ENCODE measurements at places on chromosomes 16 and 17.

GRCh38 chr17:39643271-39643670, 6.3 kb downstream of the STARD3 start:
- no peak for DNase-seq

DNA sequence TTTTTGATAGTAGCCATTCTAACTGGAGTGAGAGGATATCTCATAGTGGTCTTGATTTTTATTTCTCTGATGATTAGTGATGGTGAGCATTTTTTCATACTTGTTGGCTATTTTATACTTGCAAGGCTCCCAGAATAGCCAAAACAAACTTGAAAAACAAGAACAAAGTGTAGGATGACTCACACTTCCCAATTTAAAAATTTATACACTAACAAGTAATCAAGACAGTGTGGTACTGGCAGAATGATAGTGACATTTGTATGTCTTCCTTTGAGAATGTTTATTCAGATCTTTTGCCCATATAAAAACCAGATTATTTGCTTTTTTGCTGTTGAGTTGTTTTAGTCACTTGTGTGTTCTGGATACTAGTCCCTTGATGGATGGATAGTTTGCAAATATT, 17.8 kb downstream of the SPECC1 start:
- DNase-seq: no peak

DNA sequence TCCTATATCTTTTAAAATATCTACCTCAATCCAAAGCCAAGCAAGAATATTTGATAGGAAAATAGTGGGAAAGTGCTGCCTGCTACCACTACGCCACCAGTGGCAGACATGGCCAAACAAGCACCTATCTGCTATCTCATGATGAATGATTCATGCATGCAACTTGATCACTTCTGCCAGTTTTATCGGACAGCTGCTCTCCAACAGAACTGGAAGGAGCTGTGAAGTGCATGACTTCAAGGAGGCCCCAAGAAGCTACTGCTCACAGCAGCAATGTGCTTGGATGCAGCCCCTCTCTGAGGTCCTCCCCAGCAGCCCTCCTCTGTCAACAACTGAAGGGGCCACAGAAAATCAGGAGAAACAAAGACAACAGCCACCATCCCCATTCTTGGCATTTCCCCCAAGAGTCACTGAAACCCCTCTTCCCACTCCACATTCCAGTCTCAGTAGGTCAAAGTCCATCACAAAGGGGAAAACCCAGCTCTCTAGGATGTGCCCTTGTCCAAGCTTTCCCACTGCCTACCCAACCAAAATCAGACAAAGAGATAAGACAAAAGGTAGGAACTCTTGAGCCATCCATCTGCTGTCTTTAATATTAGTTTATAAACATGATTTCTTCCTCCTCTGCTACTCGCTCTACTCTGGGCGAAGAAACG, 215.3 kb downstream of the C16orf78 start:
- DNase-seq: no peak

GRCh38 chr16:77137045-77137444, 53.9 kb upstream of the MON1B start:
- DNase-seq: no peak

- no peak for DNase-seq
Observed at GRCh38 chr16:11014136-11014535, 69.8 kb downstream of the CLEC16A start.

DNA sequence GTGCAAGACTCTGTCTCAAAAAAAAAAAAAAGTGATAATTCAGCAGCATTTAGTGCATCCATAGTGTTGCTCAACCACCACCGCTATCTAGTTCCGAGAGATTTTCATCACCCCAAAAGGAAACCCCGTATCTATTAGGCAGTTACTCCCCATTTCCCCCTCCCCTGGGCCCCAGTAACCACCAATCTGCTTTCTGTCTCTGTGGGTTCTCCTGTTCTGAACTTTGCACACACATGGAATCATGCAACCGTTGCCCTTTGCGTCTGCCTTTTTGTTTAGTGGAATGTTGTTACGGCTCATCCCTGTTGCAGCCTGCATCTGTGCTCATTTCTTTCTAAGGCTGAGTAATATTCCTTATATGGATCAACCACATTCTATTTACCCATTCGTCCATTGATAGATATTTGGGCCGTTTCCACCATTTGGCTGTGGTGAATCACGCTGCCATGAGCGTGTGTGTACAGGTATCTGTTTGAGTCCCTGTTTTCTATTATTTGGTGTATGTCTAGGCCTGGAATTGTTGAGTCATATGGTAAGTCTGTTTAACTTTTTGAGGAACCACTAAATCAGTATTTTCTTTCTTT, 8.7 kb upstream of the SYNGR2 start:
- no peak for DNase-seq

DNA sequence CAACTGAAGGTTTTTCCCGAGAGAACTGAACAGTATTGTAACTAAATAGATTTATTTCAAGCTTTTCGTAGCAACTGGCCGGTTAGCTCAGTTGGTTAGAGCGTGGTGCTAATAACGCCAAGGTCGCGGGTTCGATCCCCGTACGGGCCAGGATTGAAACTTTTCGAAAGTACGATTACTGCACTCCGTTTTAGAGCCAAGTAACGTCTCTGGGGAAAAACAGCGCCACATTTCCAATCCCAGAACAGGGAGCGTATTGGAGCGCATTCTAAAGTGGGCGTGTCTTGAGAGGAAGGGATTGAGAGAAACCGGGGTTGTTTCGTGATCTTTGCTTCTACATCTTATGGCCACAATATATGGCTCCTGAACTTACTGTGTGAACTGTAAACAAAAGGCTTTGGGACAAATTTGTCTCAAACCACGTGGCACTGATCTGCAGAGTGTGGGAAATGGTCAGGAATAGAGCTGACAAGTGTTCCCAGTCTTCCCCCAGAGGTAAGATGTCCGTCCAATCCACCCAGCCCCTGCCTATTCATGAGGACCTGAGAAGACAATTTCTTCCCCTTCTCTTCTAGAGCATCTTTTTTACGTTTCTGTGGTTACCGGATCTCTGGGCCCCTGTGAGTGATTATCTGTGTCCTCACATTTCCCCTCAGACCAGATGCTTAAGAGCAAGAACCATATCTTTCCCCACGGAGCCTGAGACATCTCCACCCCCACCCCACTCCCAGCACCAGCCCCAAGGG, 2.3 kb downstream of the BORCS6 start:
- DNase-seq: peak; percentile 99

DNA sequence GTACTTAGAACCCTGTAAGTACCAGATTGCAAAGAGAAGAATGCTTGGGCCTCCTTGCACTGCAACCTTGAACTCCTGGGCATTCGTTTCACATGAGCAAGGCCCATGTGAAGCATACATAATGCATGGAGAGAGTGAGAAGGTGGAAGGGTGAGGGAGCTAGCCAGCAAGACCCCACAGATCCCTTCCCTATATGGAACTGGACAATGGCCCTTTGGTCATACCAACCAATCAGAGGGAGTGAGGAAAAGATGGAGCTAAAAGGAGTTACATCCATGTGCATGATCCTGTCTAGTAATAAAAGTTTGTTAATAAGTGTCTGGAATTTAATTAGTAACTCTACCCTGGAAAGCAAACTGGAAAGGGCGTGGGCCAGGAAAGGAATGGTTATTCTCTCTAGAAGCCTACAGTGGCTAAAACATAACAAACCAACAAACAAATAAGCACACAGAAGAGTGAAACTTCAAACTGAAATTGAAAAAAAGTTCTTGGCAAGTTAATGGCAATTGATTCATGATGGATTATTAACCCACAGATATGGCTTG, 29.6 kb downstream of the DNAH3 start:
- no peak for DNase-seq

- DNase-seq: no peak
Observed at GRCh38 chr17:1648173-1648962, 1.3 kb downstream of the RILP start.

- no peak for DNase-seq
Observed at GRCh38 chr17:5126719-5127488, 11.1 kb downstream of the USP6 start.

- DNase-seq: no peak
Observed at GRCh38 chr17:11578998-11579397, 19.3 kb upstream of the DNAH9 start.

- no peak for DNase-seq
Observed at GRCh38 chr17:63153488-63153887, 187.5 kb downstream of the TANC2 start.

- no peak for DNase-seq
Observed at GRCh38 chr17:2904135-2904534, 107.9 kb downstream of the RAP1GAP2 start.

GRCh38 chr16:8798174-8798527, 512 bp downstream of the PMM2 start:
- no peak for DNase-seq

- DNase-seq: peak; percentile 47
Observed at GRCh38 chr17:39730095-39730921, at the start of gene MIEN1. MIEN1 (minus strand) TSS chr17:39730532; CDS start chr17:39730495, 37 bp downstream.

DNA sequence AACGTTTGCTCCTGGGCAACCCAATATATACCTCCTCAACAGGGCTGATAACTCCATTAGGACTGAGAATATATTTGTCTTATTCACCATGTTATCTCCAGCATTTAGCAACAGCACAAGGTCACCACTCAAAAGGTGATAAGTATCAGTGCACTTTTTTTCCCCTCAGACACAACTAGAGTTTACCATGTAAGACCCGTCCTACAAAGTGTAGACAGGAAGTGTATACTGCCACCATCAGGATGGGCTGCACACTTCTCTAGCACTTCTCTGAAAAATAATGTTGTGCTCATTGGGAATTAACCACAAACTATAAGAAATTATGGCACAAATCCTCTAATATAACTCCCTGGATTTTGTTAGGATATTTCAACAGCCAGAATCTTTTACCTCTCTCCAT, 5.7 kb upstream of the VAT1L start:
- no peak for DNase-seq

DNA sequence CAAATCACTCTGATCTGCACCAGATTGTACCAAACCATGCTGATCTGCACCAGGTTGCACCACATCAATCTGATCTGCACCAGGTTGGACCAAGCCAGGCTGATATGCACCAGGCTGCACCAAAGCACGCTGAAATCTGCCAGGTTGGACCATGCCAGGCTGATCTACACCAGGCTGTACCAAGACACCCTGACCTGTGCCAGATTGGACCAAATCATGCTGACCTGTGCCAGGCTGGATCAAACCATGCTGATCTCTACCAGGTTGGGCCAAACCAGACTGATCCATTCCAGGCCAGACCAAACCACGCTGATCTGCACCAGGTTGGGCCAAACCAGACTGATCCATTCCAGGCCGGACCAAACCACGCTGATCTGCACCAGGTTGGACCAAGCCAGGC, 15.5 kb downstream of the QRICH2 start:
- DNase-seq: no peak

GRCh38 chr17:81440511-81441244, 45.4 kb downstream of the BAHCC1 start:
- no peak for DNase-seq

DNA sequence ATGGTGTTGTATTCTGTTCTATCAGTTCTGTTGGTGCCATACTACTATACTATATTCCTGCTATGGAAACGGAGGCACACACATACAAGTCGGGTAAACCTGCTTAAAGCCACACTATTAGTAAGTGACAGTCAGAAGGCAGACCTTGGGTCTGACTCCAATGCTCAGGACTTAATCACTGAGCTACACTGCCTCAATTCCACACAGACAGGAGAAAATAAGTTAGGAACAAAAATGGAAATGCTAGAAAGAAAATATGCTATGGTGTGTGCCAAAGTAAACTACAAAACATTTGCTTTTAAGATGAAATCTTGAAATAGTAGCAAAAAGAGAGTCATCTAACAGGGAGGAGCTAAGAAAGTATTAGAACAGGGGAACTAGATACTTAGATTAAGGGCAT, 48.1 kb downstream of the MYO1D start:
- no peak for DNase-seq

DNA sequence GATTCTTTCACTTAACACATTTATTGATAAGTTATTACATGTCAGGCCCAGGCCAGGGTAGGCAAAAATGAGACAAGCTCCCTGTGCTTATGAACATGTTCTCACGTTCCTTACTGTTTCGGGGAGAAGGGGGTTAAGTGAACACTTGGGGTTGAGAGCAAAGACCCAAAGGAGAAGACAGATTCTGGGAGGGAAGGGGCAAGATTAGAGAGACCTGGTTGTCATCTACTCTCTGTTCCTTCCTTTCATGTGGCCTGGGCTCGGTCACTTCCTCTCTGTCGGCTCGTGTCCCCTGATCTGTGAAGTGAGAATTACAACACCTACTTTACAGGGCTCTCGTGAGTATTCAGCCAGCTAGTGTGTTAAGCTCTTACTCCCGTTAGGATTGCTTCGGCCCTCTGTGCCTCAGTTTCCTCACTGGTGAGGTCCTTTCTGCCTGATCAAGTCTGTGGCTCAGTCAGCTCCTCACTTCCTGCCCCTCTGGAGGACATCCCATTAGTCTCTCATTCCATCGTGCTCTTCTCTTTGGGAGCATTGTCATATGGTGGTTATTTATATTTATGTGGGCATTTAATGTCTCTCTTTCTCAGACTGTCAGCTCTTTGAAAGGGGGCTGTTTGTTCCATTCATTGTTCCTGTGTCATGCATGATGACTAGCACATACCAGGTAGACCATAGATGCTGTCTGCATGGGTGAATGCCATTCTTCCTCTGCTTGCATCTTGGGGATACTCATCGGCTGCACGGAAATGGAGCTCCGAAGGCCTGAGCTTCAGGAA, 38.9 kb downstream of the PLCG2 start:
- DNase-seq: no peak

GRCh38 chr17:41069031-41069430, 3.4 kb upstream of the KRTAP2-4 start:
- no peak for DNase-seq

- peak; percentile 48 for DNase-seq
Observed at GRCh38 chr16:67277999-67278772, 1.1 kb upstream of the PLEKHG4 start.

GRCh38 chr17:39404542-39405378, 3.3 kb upstream of the FBXL20 start:
- peak; percentile 41 for DNase-seq

- DNase-seq: no peak
Observed at GRCh38 chr17:83145831-83146230, 66.4 kb downstream of the METRNL start.

- no peak for DNase-seq
Observed at GRCh38 chr17:75077496-75078283, 10.1 kb upstream of the SLC16A5 start.

DNA sequence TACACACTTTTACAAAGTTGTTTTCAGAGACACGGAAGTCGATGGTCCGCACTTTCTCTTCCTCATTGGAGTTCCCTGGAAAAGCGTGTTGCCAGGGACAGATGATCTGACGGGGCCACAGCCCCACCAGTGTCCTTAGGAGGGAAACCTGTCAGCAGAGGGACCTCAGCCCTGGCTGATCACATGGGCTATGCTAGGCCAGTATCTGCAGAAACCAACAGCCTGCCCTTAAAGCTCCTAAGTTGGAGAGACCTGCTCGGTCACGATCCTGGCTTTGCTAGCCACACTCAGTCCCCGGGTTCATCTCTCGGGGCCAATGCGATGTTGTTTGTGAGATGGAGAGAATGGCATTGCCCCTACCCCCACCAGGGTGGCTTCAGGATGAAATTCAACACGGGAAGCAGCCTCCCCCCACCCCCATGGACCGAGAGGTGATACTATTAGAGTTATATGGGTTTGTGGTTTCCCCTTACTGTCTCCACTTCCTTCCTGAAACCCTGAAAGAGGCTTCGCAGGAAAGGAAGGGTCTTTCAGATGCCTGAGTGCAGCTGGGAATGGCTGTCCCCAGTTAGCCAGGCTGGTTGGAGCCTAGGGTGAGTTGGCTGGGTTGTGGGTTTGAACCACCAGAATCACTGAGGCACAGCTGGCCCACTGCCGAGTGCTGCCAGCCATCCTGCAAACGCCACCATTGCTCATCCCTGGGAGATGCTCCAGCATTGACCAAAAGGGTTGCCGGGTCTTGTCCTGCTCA, 16.6 kb downstream of the RMI2 start:
- DNase-seq: no peak
